Cerebellum (tissue), 4 donors: ENCODE measurements at places on chromosomes 5 and 9. TPM values are rescaled to one million over a fixed set of nuclear protein-coding genes. Genes with fewer than 3 reads are reported as not detected.

DNA sequence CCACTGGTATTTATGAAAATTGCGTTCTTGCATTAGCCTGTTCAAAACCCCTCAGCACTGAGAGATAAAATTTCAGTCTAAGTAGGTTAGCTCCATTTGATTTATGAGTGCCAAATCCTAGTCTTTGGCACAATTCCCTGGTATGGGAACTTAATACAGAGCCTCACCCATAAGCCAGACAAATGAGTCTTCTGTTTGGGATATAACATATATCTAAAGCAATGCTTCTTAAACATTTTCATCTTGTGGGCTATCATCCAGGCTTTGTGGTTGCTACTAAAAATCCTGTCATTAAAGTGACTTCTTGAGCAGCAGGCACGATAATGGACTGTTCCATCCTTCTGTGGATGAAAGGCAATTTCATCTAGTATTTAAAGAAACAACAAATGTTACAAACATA, 419.5 kb upstream of the ACTBL2 start:
- DNase-seq: no peak

GRCh38 chr9:119951591-119951990, 582.4 kb upstream of the BRINP1 start:
- DNase-seq: no peak

- DNase-seq: no peak
Observed at GRCh38 chr5:72284559-72285423, 35.2 kb downstream of the MRPS27 start.

DNA sequence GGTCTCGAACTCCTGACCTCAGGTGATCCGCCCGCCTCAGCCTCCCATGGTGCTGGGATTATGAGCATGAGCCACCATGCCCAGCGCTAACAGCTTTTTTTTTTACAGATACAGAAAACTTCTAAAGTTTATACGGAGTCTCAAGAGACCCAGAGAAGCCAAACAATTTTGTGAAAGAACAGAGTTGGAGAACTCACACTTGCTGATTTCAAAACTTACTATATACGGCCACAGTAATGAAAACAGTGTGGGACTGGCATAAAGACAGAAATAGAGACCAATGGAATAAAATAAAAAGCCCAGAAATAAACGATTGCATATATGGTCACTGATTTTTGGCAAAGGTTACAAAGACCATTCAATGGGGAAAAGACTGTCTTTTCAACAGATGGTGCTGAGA, 85.6 kb upstream of the CACNA1B start:
- no peak for DNase-seq

PRRT1B gene
- not detected for total RNA-seq
